Dorsolateral prefrontal cortex (tissue), 122 donors: ENCODE measurements at places on chromosomes 3 and 15.

GRCh38 chr3:188819939-188820338 is 351.8 kb upstream of the TPRG1 start:
- no peak for DNase-seq

DNA sequence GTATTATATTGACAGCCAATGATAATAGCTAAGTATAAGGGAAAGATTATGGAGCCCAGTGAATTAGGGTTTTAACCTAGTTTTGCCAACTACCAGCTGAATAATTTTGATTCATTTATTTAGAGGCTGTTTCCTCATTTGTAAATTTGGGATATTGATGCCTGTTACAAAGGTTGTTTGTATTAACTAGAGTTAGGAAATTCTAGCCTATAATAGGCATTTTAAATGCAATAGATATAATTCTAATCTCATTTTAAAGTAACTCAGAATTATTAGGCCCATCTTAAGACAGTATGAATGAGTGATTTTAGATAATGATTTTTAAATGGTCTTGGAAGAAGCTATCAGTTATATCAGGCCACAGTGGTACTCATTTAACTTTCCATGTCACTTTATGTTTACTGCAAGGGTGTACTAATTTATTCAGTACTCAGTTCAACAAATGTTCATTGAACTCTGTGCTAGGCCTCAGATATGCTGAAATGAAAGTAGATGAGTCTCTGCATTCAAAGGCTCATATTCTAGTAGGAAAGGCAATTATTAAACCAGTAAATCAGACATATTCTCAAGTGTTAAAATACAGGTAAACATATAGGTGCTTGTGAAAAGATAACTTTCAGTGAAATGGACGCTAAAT is 200.8 kb downstream of the KLHL25 start:
- DNase-seq = no peak

DNA sequence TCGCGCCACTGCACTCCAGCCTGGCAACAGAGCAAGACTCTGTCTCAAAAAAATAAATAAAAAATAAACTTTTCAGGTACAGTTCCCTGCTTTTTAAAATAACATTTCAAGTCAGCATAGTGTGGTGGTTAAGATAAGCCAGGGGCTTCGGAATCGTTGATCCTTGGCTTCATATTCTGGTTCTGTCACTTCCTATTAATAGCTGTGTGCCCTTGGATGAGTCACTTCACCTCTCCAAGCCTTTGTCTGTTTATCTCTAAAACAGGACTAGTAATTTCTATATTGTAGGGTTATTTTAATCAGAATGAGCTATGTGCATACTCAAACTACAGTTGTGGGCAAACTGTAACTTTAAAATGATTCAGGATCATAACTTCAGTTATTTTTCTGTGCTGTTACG is 53.8 kb upstream of the SENP5 start:
- no peak for DNase-seq

- DNase-seq = no peak
Measured at GRCh38 chr15:78714890-78715289, 73.9 kb upstream of the CHRNB4 start.

GRCh38 chr3:17030956-17031652 is 146.3 kb downstream of the PLCL2 start:
- no peak for DNase-seq

DNA sequence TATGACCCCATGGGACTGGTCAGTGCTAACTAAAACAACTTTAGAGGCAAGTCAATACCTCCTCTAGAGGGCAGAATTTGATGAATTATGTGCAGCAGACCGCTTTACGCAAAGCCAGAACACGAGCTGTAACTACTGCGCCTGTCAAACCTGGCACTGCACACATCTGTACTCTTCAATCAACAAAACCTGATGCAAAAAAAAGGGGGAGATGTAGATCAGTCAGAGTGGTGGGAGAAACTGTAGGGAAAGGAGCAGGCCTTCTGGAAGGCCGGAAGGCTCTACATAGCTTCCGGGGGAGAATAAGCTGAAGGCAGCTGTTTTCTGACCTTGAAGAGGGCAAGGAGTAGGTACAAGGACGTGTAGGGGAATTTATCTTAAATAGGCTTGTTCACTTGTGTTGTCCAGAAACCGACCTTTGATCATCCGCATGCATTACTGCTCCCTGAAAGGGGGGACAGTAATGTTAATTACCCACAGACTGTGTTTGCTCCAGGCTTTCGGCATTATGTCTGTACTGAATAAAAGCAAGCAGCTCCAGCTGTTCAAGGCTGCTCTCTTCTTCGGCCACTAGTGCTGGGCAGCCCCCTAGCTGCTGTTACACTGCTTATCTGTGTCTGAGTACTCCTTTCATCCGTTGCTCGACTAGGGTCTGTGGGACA is 41.0 kb downstream of the GPR160 start:
- no peak for DNase-seq

DNA sequence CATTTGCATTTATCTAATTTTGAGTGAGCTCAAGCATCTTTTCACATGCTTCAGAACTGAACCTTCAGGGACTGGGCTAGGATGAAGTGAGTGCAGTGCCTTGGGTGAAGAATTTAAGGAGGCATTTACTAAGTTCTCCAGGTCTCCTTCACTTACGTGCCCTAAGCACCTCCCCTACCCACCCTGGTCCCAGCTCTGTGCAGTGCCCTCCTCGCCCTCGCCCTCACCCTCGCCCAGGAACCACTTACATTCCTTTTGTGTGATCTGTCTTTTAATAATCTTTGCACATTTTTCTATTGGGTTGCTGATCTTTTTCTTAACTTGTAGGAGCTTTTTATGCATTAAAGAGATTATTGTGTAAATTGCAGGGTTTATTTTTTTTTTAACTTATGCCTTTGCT is 322.6 kb downstream of the THSD4 start:
- DNase-seq = no peak

DNA sequence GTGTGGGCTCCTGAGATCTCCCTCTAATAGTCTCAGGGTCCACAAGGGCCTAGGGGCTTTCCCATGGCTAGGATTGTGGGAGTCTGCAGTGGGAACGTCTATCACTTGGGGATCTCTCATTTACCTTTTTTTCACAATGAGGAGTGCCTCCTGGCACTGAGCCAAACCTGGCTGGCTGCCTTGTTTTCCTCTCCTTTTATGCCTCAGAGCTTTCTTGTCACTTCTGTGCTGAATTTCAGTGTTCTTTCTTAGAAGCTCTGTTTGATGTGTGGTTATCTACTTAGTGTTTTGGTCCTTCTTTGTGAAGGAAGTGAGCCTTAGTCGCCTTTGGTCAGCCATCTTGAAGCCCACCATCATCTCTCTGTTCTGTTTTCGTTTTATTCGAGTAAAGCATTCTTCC is 33.9 kb downstream of the DOCK3 start:
- peak; percentile 76 for DNase-seq

DNA sequence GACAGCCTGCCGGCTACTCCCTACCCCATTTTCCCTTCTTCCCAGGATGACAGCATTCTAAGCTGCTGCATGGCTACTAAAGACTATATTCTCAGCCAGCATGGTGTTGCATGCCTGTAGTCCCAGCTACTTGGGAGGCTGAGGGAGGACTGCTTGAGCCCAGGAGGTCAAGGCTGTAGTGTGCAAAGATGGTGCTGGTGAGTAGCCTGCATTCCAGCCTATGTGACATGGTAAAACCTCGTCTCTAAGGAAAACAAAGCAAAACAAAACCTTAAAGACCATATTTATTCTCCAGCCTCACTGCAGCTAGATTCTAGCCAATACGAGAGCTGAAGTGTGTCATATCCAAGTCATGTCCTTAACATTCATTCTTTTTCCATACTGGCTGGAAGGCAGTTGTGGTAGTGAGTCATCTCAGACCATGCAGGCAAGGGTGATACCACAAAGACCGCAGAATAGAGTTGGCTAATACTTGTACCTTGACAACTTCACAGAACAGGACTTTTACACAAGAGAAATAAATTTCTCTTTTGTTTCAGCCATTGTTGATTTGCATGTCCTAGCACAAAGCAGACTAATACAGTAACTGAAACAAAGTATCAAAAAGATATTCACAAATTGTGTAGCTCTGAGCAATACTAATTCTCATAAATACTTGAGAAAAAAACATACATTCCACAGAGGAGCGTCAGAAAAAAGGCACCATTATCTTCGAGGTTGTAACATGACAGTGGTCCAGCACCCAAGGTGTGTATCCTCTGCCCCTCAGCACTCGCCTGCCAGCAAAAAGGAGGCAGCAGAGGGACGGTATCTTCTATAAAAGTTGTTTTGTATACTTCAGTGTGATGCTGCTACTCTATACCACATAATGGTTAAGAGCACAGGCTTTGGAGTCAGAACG is 14.8 kb downstream of the PBRM1 start:
- DNase-seq = no peak

GRCh38 chr15:70741677-70742293 is 21.6 kb downstream of the UACA start:
- DNase-seq = no peak

- no peak for DNase-seq
Measured at GRCh38 chr3:143261848-143262247, 142.3 kb downstream of the CHST2 start.

- DNase-seq = peak; percentile 82
Measured at GRCh38 chr15:91104111-91104510, 4.1 kb downstream of the SV2B start.

DNA sequence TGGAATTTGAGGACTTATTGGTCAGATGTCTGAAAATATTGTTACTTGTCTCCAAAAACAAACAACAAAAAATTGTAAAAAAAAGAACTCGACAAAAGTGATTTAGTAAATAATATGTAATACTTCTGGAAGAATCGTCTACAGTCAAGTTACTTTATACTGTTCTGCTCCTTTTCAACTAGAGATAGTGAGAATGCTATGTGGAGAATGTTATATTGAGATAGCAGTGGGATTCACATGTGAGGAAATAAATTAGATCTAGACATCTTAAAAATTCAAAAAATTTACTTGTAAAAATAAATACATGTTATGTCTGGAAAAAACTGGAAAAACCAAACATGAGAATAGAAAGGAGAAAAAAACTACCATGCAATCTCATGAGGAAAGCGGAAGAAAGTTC is 64.9 kb downstream of the SGO1 start:
- no peak for DNase-seq

- no peak for DNase-seq
Measured at GRCh38 chr3:43378066-43378935, 92.0 kb downstream of the SNRK start.

GRCh38 chr3:122397201-122397600 is 13.2 kb downstream of the FAM162A start:
- no peak for DNase-seq

DNA sequence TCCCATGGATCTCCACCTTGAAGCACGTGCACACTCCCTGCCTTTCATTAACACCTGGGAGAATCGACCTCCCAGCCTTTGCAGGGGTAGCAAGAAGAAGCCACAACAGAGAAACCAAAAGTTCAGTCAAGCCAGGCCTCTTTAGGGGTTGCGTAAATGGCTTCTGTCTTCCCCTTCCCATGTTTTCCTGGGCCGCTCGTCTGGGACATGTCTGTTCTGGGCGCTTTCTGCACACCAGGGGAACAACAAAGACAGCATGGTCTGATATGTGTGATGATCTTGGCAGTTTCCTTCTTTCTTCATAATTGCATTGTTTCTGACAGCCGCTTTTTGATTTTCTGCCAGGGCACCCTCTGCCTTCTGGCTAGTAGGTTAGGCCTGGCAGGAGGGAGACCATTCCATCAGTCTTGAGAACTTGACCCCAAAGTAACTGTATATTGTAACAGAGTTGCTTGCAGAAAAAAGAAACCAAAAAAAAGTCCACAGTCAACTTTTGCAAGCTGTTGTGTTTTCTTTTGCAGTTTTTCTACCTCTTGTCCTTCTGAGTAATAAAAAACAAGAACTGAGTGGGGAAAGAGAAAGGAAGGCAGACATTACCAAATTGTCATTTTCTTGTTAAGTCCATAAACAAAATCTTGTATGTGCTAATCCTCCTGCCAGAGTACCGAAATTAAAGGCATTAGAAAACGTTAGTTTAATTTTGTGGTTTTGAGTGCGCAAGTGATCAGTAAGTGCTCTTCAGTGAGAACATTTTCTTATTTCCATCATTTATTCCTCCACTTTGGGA is 56.0 kb upstream of the FURIN start:
- no peak for DNase-seq

GRCh38 chr3:172151651-172152649 is 112.6 kb downstream of the FNDC3B start:
- no peak for DNase-seq

DNA sequence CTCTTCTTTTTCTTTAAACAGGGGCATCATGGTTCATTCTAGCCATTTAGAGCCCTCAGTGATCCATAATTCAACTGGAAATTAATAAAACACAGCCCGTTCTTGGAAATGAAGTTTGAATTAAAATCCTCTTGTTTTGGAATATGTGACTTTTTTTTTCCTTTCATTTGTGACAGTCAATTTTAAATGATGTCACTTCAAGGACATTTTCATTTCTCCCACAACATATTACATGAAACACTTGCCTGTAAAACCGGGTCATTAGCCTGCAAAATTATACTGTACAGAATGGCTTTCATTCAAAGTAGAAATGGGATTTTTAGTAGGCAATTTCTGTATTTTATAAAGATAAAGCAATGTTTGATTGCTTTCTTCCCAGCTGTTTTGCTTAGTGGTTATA is 789 bp upstream of the SEMA6D start:
- DNase-seq = no peak

DNA sequence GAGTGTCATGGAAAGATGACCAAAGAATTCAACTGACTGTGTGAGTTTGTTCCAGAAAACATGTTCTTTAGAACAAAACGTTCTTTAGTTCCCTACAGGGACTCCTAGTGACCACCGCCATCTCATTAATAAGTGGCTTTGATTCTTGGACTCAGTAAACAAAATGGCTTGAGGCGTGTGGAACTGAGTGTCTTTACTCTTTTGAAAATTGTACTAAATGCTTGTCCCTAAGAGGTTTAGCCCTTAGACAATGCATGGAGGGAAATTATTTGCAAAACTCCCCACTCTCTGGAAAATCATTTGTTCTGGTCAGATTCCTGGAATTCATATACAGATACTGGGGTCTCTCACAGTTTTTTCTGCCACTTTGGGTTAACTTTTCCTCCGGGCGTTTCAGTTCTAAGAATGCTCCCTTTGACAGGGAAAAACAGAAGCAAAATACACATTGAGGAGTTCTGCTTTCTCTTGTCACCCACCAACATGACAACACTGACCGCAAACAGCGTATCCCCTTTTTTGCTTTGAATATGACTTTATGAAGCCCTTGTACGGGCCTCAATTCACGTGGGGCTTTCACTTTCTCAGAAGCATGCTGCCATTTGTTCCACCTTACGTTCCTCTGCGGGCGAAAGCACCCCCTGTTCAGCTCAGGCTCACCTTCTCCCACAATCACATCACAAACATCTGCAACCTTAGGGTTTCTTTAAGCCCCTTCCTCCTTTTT is 15.3 kb upstream of the NRROS start:
- no peak for DNase-seq

GRCh38 chr3:22263042-22263441 is 512.0 kb upstream of the ZNF385D start:
- DNase-seq = no peak

DNA sequence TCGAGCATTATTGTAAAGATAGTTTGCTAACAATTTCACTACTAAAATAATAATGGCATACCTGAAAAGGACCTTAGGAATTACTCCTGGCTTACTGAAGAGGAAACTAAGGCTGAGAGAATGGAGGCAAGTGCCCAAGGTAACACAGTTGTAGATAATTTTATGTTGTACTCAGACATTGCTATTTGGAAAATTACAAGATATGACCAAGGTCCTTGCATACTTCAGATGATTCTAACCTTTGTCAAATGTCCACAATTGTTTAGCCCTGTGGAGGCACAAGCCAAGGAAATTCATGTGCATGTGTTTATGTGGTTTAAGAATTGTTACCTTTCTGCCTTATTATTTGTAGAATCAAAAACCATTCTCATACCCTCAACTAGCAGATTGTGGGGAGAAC is 105.7 kb downstream of the TUSC7 start:
- DNase-seq = no peak
